Karpas-422 (cell line): ENCODE measurements at places on chromosomes 7 and 10.
A peak's percentile ranks its signal among the peaks of the same experiment; 100 is the strongest.

GRCh38 chr7:22589641-22590201, 89.7 kb upstream of the STEAP1B start:
- DNase-seq = no peak

- DNase-seq = no peak
Observed at GRCh38 chr10:121025731-121026130, 174.6 kb downstream of the WDR11 start.

DNA sequence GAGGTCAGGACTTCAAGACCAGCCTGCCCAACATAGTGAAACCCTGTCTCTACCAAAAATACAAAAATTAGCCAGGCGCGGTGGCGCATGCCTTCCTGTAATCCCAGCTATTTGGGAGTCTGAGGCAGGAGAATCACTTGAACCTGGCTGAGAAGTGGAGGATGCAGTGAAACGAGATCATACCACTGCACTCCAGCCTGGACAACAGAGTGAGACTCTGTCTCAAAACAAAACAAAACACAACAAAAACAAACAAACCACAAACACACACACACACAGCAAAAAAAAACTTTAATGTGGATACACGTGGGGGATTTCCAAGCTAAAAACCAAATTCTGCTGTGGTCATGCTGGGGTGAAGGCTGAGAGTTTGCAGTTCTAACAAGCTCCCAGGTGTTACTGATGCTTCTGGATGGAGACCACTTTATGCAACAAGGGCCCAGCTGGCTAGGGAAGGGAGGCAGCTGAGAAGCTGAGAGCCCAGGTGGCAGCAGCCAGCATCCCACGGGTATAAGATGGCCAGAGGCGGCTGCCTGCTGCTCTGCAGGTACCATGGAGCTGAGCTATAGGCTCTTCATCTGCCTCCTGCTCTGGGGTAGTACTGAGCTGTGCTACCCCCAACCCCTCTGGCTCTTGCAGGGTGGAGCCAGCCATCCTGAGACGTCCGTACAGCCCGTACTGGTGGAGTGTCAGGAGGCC, at the start of gene ZP3:
TSS of gene ZP3 (plus strand) at position 538 of the 699 bp plus-strand sequence. CDS start at position 553, 15 bp downstream.
- DNase-seq = no peak

DNA sequence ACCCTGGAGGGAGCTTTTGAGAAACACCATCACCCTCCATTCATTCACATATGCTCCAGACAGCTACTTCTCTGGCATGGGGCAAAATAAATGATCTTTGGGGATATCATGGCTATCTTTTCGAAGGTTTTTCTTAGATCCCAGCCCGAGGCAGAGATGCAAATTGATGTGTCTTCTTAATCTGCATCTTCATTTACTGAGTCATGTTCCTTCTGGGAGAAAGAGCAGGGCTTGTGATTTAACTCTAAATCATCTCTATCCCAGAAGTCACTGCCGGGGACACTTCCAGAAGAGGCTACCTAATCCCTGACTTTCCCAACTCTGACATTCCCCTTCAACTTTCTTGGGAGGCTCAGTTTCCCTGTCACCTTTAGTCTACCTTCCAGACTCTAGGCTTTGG, 90.1 kb downstream of the SORCS3 start:
- DNase-seq = no peak

GRCh38 chr10:122021379-122021778, 32.4 kb downstream of the TACC2 start:
- no peak for DNase-seq

DNA sequence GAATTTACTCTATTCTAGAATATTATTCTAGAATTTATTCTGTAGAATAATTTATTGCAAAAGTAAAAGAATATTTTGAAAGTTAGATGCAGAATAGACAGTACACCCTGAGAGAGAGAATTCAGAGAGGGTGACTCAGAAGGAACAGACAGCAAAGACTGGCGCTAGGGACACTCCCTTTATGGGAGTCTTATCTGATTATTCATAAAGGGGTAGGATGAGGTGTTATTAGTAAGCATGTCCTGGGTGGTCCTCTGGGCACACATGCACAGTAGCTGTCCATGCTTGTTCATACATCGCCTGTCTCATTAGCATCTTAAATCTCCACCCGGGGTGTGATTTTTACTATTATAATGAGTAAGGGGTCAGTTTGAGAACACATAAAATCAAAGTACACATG, 100.1 kb downstream of the XPNPEP1 start:
- no peak for DNase-seq

DNA sequence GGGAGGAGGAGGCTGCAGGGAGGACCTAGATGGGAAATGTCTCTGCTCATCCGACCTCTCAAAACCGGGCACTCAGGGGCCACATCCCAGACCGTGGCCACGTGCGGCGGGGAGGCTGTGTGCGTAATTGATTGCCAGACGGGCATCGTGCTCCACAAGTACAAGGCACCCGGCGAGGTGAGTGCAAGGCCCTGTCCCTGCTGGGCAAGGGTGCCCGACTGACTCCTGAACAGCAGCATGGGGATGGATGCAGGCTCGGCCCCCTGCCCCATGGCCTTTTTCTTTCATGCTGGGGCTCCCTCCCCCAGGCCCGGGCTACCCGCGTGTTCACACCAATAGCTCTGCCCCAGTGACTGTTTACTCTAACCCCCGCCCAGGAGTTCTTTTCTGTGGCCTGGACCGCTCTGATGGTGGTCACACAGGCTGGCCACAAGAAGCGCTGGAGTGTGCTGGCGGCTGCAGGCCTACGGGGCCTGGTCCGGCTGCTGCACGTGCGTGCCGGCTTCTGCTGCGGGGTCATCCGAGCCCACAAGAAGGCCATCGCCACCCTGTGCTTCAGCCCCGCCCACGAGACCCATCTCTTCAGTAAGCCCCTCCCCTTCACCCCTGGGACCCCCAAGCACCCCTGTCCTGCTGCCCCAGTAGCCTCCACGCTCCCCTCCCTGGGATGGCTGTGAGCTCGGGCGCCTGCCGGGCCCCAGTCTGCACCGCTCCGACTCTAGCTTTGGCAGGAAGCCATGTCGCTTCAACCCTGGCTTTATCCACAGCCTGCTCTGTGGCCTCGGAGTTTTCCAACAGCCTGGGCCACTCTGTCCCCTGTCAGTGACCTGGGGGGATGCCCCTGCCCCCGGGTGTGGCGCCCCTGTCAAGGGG, 3.9 kb downstream of the LRWD1 start:
- no peak for DNase-seq

DNA sequence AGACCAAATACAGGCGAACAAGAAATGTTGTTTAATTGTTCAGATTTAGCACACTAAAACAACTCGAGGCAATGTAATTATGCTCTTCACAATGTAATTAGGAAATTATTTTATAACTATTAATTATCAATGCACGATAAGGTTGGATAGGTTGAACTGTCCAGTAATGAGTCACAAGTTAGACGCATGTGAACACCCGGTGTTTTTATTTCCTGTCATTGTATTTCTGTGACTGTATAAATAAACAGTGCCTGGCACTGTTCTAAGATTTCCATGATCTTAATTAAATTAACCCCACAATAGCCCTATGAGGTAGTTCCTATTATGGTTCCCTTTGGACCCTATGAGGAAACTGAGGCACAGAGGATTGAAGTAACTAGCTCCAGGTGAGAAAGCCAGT, 26.2 kb downstream of the C10orf105 start:
- DNase-seq = no peak

- DNase-seq = peak; percentile 26
Observed at GRCh38 chr10:80444124-80444523, 10.0 kb upstream of the TSPAN14 start.

- DNase-seq = no peak
Observed at GRCh38 chr10:69612760-69613159, 17.3 kb upstream of the FAM241B start.

DNA sequence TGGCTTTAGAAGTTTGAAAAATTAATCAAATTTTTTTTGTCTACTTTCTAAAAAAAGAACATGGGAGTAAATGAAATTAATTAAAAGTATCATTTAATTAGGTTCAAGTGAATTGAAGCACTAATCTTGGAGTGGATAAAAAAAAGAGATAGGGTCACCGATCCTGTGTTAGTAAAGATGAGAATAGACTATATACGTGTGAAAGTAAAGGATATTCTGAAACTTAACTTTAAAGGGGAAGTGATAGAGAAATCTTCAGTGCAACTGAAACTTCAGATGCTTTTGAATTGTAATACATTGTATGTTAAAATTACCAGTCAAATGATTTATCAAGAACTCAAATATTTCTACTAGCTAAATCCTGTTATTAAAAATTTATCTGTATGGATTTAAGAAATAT, 4.8 kb downstream of the NHLRC2 start:
- DNase-seq = no peak

GRCh38 chr7:137017221-137017620, 148.8 kb downstream of the CHRM2 start:
- DNase-seq = no peak

DNA sequence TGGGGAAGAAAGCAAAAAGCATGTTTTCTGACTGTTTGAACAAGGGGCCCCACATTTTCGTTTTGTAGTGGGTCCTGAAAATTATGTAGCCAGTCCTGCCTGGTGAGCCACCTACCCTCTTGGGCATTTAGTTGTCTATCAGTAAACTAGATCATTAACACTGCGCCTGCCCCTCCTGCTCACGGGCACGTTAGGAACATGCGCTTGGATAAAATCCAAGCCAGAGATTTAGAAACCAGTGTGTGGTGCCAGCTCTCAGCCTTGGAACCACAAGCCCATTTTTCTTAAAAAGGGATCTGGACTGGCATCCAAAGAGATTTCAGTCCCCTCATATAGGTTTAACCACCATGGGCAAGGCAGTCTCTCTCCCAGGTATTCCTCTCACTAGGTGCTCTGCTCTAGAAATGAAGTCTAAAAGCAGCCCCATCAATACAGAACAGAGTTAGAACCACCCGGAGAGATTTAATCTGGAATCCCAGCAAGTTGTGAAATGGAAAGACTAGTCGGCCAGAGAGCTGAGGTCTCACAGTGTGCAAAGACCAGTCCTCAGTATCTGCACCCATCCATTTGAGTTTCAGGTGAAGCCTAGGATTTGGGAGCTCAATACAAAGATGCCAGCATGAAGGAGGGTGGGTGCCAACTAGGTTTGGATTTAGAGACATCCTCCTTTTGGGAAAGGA, 123.9 kb upstream of the TCF7L2 start:
- DNase-seq = no peak
